ENCODE measurements at places on chromosomes 16 and 17.

DNA sequence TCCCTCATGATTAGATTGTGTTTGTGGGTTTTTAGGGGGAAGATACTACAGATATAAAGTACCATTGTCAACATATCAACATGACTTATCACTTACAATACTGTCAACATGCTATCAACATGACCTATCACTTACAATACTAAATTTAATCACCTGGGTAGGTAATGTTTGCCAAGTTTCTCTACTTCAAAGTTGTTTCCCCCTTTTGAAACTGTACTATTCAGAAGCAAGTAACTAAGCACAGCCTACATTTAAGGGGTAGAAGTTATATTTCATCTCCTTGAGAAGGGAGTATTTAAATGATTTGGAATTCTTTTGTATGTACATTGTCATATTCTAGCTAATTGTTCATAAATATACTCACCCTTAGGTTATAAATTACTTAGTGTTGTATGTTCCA lies 68.7 kb downstream of the TRIM37 start:
- DNase-seq = no peak

DNA sequence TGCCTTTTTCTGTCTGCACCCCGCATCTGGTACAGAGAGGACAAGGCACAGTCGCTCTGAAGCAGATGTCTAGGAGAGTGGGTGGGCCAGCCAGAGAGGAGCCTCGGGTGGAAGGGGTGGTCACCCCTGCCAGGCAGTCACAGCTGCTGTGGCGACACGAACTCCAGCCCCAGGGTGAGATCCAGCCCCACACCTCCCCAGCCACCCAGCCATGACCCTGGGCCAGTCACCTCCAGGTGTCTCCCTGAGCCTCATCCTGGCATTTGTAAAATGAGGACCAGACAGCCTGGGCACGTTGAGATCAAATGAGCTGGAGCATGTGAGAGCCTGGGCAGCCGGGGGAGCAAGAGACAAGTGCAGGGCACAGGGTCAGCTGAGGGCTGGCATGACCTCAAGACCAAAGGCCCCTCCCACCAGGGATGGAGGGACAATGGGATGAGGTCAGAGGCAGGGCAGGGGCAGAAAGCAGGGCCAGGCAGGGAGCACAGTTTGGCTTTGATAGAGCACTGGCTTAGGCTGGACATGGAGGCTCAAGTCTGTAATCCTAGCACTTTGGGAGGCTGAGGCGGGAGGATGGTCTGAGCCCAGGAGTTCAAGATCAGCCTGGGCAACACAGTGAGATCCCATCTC lies 7.7 kb downstream of the ADAM11 start:
- DNase-seq = no peak

DNA sequence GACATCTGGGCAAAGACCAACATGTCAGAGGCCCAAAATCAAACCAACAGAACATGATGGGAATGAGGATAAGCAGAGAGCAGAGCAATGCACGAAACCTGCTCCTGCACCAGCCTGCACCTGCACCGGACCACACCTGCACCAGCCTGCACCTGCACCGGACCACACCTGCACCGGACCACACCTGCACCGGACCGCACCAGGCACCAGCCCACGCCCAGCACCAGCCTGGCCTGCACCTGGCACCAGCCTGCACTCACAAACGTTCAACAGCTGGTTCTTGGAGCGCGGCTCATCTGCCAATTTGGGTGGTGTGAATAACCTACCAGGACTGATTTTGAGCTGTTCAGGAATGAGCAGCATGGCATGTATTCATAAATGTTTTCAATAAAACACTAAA lies 18.2 kb downstream of the CEP131 start:
- DNase-seq = no peak

GRCh38 chr17:39975801-39976200 lies 4.8 kb upstream of the PSMD3 start:
- DNase-seq = no peak

DNA sequence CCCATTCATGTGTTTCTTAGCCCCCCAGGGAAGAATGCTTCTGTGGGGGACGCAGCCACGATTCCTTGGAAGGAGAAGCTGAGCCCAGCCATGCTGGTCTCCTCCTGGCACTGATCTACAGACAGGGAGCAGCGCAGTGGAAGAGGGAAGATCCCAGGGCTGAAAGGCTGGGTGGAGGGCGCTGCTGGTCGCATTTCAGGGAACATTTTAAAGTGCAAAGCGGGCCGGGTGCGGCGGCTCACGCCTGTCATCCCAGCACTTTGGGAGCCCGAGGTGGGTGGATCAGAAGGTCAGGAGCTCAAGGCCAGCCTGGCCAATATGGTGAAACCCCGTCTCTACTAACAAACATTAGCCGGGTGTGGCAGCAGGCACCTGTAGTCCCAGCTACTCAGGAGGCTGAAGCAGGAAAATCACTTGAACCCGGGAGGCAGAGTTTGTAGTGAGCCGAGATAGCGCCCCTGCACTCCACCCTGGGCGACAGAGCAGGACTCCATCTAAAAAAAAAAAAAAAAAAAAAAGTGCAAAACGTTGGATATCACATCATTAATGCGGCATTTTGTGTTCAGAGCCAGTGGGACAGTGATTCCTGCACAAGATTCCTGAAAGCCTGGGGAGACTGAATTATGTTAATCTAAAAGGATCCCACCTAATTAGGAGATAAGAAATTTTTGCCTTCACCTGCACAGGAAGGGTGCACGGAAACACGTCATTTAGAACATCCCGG lies 558 bp upstream of the CHMP6 start:
- no peak for DNase-seq

DNA sequence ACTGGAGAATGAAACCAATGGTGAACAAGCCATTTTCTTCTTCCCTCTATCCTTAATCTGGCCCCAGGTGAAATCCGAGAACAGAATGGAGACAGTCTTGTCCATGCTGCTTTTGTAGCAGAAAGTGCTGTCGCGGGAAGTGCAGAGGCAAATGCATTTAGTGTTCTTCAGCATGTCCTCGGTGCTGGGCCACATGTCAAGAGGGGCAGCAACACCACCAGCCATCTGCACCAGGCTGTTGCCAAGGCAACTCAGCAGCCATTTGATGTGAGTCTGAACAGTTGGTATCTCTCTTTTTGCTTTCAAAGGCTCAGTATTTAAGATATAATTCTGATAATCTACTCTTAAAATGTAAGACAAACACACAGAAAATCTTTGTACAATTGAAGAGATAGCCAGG lies 18.7 kb downstream of the UQCRC2 start:
- no peak for DNase-seq

- no peak for DNase-seq
These were observed at the start of gene HYDIN for GRCh38 chr16:71230122-71230845. HYDIN (minus strand) TSS chr16:71230722; CDS start chr16:71186895, 43,827 bp downstream.
